ENCODE measurements at places on chromosomes 4 and X.

DNA sequence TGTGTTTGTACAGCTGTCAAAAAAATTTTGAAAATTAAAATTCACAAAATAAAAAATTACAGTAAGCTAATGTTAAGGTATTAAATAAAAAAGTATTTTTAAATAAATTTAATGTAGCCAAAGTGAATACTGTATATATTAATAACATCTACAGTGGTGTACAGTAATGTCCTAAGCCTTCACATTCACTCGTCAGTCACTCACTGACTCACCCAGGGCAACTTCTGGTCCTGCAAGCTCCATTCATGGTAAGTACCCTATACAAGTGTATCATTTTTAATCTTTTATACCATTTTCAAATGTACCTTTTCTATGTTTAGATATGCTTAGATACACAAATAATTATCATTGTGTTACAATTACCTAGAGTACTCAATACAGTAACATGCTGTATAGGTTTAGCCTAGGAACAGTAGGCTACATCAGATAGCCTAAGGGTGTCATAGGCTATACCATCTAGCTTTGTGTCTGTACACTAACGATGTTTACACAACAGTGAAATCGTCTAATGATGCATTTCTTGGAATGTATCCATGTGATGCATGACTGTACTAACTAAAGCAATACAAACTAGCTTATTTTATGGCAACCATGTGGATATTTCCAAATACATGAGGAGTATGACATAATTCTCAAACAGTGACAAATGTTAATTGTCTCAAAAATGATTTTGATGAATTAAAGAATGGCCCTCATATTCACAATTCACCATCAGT lies 13.7 kb downstream of the DDX60 start:
- no peak for DNase-seq

- no peak for DNase-seq
Observed at GRCh38 chr4:141640696-141641095, 4.3 kb downstream of the IL15 start.

- peak; percentile 30 for DNase-seq
Observed at GRCh38 chr4:25504932-25505636, 128.0 kb downstream of the ANAPC4 start.

DNA sequence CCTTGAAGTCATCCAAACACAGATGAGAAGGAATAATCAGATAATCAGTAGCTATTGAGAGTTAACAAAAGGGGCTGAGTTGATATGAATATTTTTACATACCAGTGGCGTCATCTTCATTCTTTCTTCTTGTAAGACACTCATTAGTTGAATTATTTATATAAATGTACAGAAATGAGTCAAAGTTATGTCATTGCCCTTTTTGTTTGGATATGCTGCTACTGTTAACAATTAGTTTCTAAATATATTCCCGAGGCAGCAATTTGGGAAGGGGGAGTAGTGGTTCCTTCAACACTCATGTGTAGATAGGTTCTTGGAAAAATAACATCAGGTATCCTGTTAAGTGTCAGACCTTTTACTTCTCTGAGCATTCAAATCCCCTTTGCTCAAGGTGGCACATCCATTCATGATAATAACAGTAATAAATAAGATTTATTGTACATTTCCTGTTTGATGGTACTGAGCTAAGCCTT lies 436.6 kb downstream of the SPRY1 start:
- no peak for DNase-seq

GRCh38 chr4:118345813-118346212 lies 7.0 kb downstream of the PRSS12 start:
- DNase-seq, result no peak

DNA sequence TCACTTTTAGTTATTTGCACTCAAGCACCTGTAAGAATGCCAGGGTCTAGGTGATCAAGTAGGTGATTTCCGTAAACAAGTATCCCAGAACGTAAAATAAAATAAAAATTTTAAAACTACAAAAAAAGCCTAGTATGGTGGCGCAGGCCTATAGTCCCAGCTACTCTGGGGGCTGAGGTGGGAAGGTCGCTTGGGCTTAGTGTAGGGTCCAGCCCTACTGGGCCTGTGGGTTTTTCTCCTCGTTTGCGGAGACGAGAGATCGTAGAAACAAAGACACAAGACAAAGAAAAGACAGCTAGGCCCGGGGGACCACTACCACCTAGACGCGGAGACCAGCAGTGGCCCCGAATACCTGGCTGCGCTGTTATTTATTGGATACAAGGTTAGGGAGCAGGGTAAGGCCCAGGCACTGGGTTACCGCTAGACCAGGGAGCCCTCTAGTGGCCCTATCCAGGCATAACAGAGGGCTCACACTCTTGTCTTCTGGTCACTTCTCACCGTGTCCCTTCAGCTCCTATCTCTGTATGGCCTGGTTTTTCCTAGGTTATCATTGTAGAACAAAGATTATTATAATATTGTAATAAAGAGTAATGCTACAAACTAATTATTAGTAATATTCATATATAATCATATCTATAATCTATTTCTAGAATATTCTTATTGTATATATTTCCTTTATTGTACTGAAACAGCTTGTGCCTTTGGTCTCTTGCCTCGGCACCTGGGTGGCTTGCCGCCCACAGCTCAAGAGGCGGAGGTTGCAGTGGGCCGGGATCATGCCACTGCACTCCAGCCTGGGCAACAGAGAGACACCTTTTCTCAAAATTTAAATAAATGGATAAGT lies 38.4 kb downstream of the SAGE1 start:
- DNase-seq, result peak; percentile 48

- DNase-seq, result no peak
Observed at GRCh38 chrX:155893521-155893920, 12.4 kb downstream of the VAMP7 start.

GRCh38 chrX:97234471-97235081 lies 350.9 kb downstream of the RPA4 start:
- DNase-seq, result no peak

GRCh38 chr4:20253283-20253734 lies 1.6 kb downstream of the SLIT2 start:
- DNase-seq, result no peak

GRCh38 chr4:10197952-10198351 lies 81.4 kb upstream of the WDR1 start:
- no peak for DNase-seq

DNA sequence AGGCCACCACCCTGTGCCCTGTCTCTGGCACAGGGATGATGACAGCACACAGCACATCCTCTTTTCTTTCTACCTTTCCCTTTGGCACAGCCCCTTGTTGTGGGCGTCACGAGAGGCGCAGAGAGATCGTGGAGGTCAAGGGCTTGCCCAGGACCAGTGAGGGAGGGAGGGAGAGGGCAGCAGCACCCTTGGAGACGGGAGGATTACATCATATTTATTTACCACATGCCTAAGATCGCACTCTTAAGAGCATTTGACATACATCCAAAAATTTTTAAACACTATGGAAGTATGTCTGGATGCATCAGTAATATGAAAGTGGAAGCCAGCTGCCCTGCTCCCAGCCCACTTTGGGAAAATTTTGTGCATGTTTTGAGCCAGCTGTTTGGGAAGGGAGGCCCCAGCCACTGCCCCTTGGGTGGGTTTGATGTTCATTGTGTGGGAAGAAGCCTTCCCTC lies 12.7 kb downstream of the WFS1 start:
- no peak for DNase-seq

- no peak for DNase-seq
Observed at GRCh38 chr4:2886161-2886560, 42.5 kb downstream of the ADD1 start.

GRCh38 chr4:75736862-75737261 lies 12.5 kb downstream of the USO1 start:
- no peak for DNase-seq

DNA sequence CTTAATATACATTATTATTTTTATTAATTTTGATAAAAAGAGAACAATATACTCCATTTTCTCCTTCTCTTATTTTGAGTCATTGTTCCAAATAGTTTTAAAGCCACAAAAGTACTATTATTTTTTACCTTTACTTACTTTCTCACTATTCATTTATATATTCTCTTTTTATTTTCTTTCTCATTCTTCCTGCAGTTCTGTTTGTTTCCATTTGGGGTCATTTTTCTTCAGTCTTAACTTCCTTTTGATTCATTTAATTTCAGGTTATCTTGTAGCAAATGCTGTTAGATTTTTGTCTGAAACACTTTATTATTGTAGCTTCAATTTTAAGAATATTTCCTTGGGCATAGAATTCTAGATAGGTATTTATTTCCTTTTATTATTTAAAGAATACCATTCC lies 438.6 kb upstream of the EPHA5 start:
- no peak for DNase-seq

DNA sequence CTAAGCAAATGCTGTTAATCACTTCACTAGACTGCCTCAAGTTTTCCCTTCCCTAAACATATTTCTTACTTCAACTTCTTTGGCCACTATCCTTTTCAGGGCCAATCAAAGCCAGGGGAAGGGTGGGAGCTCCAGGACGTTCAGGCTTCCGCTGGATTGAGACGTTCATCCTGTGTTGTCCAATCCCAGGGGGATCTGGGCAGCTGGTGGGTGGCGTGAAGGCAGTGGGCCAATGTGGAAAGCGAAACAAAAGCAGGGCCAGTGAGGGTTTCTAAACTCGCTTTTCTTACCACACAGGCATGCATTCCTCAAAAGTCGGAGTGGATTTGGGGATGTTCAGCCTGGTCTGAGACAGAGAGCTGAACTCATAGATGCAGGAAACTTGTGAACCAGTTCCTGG lies 7.6 kb downstream of the CXCL13 start:
- peak; percentile 42 for DNase-seq

GRCh38 chr4:173746424-173746823 lies 216.4 kb upstream of the HAND2 start:
- DNase-seq, result no peak

DNA sequence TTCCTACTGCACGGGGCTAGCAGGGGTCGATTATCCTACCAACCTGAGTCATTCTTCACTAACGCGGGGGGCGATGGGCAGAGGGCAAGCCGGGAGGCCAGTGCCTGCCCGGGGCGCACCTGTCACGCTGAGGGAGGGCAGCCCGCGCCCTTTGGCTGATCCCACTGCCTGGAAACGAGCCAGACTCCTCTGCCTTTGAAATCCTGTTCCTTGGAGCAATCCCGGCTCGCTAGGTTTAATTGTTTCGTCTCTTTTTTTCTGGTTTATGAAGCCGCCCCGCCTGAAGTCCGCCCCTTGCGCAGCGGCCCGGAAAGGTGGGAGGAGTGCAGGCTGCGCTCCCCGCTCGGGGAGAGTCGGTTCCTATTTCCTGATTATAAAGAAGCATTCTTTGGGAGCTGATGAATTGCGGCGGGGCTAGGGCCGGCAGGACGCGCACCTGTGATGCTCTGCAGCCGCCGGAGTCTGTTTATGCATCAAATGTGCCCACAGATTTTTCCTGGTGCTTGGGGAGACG lies 484.2 kb downstream of the BCOR start:
- DNase-seq, result peak; percentile 35

- no peak for DNase-seq
Observed at GRCh38 chr4:174198828-174199227, 84.6 kb downstream of the FBXO8 start.

DNA sequence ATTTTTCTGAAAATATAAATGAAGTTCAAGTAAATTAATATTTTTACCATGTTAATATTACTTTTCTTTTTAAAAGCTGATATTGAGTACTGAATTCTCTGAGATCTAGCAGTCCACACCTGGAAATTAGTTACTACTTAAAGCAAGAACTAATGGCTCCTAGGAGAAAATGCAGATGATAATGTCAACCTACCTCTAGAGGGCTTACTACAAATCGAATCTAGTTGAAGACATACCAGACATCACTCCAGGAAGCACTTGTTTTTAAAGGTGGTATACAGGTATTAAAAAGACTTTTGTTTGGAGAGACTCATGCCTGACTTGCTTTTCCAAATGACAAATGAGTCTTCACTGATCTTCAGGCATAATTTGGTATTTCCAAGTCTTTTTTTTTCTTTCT lies 516.4 kb upstream of the BOD1L1 start:
- no peak for DNase-seq

DNA sequence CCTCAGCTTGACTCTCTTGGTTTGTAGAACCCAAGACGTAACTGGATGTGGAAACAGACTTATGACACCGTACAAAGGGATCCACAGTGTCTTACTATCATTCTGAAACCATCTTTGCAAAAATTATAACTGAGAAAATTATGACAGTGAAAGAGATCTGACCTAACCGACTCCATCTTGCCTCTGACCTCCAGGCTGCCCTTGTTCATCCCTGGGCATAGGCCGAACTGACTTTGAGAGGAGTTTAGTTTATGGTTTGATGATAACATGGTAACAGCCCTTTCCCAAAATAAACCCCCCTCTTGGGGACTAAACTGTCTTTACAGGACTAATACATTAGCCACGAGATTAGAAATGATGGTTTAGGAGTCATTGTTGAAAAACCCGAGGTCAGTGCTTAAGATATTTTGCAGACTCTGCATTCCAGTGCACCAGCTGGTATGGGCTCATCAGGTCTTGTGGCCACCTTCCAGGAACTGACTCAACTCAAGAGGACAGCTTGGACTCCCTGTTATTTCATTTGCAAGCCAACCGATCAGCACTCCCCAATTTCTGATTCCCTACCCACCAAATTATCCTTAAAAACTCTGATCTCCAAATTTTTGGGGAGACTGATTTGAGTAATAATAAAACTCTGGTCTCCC lies 49.6 kb downstream of the CASP3 start:
- no peak for DNase-seq

GRCh38 chr4:15366721-15367120 lies 61.1 kb upstream of the C1QTNF7 start:
- no peak for DNase-seq

DNA sequence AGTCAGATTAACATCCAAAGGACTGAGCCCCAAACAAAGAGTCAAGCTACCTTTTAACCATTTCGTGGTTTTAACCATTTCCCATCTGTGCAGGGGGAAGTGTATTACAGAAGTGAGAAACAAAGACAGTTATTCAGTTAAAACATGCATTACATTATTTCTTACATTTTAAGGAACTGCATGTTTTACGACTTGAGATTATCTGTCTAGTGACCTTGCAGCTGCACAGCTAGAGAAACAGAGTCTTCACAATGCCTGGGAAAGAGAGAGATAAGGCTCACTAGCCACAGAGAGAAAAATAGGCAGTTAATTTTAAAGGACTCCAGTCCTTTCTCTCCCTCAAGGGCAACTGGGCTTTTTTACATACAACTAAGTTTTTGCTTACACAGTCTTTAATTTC lies 48.7 kb upstream of the KLHL4 start:
- DNase-seq, result no peak

- DNase-seq, result no peak
Observed at GRCh38 chrX:153672531-153673427, 834 bp downstream of the PNCK start.

- no peak for DNase-seq
Observed at GRCh38 chr4:137519406-137519805, 12.9 kb downstream of the PCDH18 start.

DNA sequence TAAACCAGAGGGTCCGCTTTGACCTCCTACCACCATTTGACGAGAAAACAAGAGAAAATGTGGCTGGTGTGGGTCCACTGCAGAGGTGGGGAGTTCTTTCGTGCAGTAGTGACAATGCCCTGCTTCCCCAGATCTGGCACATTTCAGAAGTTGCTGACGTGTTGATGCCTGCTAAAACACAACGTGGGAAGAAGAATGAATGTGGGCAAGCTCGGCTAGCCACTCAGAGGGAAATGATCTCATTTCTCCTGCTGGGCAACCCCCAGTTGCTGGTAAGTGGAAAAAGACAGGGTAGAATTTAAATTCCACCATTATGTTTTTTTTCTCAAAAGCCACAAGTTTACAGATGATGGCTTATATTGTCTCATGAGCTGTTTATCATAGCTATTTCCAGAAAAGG lies 77.9 kb downstream of the LUZP4 start:
- DNase-seq, result no peak

- DNase-seq, result no peak
Observed at GRCh38 chr4:38328989-38329729, 334.8 kb upstream of the KLF3 start.

- no peak for DNase-seq
Observed at GRCh38 chrX:130984782-130985181, 73.4 kb upstream of the ARHGAP36 start.

GRCh38 chr4:147638942-147639341 lies 21.7 kb downstream of the TMEM184C start:
- no peak for DNase-seq

Data from left ventricle myocardium superior (tissue), 1 donor.